Bone marrow (tissue), 2 donors: ENCODE measurements at places on chromosomes 3 and 15.
A peak's percentile ranks its signal among the peaks of the same experiment; 100 is the strongest.

DNA sequence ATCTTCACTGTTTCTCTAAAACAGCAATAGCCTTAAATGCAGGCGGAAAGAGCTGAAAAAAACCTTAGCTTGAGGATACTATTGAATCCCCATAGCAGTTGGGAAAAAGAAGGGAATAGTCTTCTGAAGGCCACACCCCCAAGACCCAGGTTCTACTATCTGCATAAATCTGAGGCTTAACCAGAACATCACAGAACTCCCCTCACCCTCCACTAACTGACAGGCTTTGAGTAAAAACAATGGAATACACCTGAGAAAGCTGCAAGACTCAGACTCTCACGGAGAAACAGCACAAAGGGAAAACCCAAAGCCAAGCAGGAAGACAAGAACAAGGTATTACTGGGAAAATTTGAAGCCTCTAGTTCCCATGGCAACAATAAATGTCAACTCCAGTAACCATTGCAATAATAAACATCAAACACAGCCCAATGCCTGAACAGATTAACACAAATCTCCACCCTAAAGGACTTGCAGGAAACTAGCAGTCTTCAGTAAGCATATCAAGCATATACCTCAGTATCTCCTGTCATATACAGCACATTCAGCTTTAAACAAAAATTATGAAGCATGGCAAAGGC, 56.4 kb downstream of the TMCC1 start:
- no peak for DNase-seq

DNA sequence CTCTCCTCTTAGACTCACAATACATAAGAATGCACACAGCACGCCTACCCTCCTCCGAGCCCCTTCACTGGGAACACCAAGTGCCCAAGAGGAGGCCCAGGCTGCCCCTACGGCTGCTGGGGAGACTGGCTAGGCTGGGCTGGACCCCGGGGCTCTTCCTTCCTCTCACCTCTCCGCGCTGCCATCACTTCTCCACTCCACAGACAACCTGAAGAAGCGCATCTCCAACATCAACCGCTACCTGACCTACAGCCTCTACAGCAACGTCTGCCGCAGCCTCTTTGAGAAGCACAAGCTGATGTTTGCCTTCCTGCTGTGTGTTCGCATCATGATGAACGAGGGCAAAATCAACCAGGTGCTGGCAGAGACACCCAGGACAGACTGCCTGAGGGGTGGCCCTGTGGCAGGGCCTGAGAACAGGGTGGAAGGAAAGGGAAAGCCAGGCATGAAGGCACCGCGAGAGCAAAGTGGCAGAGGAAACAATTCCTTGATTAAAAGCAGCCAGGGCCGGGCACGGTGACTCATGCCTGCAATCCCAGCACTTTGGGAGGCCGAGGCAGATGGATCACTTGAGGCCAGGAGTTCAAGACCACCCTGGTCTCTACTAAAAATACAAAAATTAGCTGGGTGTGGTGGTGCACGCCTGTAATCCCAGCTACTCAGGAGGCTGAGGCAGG, 51.6 kb downstream of the SEMA3G start:
- DNase-seq: no peak

- DNase-seq: no peak
Observed at GRCh38 chr3:24320601-24321000, 174.0 kb downstream of the THRB start.

DNA sequence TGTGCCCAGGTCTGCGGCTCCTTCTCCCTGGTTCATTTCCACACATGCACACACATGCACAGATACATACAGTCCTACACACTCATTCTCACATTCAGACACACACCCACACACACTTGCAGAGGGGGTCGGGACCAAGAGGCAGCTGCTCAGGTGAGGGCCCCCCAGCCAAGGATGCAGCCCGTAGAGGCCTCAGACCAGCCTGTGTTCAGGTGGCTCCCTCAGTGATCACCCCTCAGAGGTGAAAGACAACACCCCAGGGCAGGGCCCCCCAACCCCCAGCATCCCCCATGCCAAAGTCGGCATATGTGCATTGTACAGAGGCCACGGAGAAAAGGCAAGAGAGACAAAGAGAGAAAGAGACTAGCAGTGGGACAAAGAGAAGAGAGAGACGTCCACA, 5.9 kb upstream of the CORO2B start:
- DNase-seq: no peak

- DNase-seq: no peak
Observed at GRCh38 chr3:108822123-108822897, at the start of gene TRAT1. Gene TRAT1, plus strand, starts transcription at chr3:108822786. Its CDS starts 142 bp downstream, at chr3:108822928.

GRCh38 chr15:78322243-78322642, 17.9 kb upstream of the CRABP1 start:
- no peak for DNase-seq

DNA sequence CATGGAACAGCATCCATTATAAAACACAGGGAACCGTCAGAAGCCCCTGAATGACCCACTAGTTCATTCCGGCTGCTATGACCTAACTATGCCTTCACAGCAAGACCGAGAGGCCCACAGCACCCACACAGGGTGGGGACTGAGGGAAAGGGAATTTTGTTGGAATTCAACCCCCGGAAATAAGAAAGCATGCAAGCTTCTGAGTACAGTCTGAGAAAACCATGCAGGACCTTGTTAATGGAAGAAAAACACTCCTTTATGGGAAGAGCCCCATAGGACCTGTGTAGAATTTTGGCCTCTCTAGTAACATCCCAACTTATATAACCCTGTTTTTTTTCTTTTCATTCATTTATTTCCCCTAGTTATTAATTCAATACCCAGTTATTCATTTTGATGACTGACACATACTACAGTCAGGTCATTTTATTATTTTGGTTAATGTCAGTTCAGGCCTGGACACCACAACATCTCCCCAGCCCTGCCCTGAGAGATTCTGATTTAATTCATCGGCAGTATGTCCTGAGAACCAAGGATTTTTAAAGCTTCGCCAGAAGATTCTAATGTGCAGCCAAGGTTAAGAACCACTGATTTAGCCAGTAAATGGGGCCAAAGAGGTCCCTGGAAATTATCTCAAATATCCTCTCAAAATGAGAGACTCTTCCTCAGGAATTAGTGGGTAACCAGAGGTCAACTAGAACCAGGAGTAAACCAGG, 231.6 kb upstream of the GOLGA6L4 start:
- no peak for DNase-seq

DNA sequence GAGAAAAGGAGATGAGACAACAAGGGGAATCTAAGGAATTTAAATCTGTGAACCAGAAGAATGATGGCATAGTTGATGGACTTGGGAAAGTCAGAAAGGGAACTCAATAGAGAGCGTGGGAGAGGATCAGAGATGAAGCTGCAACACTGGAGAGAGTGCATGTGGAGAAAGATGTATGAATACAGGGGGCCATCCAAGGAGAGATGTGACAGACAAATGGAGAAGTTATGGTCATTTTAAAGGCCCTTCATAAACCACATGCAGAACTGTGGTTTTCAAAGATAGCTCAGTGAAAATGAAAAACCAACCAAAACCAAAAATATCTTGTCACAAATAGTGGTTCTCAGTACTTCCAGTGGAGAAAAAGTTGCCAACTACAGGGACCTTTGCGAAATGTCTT, 265.2 kb downstream of the SUCLG2 start:
- no peak for DNase-seq

- DNase-seq: no peak
Observed at GRCh38 chr15:32838338-32838737, 120.5 kb downstream of the GREM1 start.

GRCh38 chr15:31550211-31550977, 223.8 kb downstream of the KLF13 start:
- no peak for DNase-seq

GRCh38 chr3:136207489-136208115, 11.5 kb upstream of the MSL2 start:
- no peak for DNase-seq

DNA sequence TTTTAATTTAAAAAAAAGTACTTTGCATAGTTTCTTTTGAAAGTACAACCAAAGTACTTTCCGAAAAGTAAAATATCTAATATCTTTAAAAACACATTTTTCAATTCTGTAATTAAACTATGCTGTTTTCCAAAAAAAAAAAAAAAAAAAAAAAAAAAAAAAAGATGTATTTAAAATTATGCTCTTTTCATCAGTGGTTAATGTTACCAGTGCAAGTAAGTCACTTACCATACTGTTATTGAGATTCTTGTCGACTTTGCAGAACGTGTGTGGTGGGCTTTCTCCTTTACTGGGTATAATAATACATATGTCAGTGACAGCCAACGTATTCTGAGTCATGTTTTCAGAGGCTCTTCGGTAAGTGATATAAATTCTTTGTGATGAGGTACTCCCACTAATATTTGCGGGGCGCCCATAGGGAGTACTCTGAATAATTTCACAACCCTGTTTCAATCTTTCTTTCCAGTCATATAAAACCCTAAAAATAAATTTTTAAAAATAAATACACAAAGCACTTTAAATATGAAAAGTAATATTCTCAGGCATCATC, 39.9 kb downstream of the DENND4A start:
- no peak for DNase-seq

GRCh38 chr15:66524838-66525237, 19.7 kb downstream of the ZWILCH start:
- DNase-seq: no peak

DNA sequence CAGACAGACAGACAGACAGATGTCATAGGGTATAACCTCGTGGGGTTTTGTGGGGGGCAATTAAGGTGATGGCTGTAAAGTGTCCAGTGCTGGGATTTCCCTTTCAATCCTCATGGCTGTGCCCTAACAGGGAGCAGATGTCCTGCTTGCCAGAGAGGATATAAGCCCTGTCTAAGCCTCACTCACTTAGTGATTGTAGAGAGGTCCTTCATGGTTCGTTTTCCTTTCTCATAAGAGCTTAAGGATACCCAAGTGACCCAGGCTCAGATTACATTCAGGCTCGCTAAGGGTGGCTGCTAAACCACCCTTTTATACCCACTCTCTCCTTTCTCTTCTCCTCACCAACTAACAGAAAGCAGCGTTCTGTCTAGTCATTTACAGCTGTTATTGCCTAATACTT, 19.2 kb downstream of the LYSMD2 start:
- DNase-seq: no peak

DNA sequence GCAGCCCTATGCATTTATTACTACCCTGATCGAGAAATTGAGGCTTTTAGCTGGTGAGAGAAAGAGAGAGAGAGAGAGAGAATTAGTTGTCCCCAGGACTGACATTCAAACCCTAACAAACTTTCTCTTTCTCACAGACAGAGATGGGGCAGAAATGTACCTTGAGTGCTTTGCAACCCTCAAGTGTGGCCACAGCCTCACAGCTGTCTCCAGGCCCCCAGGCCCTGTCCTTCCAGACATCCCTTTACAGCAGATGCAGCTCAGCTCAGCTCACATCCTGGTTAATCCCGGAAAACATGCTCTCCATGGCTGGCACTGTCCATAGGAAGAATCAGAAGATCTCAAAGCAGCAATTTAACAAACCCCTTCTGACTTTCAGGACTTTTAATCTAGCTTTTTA, 67.6 kb downstream of the DCLK3 start:
- no peak for DNase-seq

GRCh38 chr3:136142592-136142991, 53.5 kb downstream of the MSL2 start:
- DNase-seq: no peak

- DNase-seq: no peak
Observed at GRCh38 chr15:35673093-35673684, 127.2 kb upstream of the DPH6 start.

GRCh38 chr15:43531018-43531670, 13.7 kb downstream of the MAP1A start:
- DNase-seq: no peak

GRCh38 chr3:8736436-8736835, 2.8 kb downstream of the CAV3 start:
- DNase-seq: no peak

- no peak for DNase-seq
Observed at GRCh38 chr3:133032301-133032700, 5.9 kb upstream of the TMEM108 start.

- no peak for DNase-seq
Observed at GRCh38 chr15:77367631-77368030, 52.3 kb downstream of the PEAK1 start.

DNA sequence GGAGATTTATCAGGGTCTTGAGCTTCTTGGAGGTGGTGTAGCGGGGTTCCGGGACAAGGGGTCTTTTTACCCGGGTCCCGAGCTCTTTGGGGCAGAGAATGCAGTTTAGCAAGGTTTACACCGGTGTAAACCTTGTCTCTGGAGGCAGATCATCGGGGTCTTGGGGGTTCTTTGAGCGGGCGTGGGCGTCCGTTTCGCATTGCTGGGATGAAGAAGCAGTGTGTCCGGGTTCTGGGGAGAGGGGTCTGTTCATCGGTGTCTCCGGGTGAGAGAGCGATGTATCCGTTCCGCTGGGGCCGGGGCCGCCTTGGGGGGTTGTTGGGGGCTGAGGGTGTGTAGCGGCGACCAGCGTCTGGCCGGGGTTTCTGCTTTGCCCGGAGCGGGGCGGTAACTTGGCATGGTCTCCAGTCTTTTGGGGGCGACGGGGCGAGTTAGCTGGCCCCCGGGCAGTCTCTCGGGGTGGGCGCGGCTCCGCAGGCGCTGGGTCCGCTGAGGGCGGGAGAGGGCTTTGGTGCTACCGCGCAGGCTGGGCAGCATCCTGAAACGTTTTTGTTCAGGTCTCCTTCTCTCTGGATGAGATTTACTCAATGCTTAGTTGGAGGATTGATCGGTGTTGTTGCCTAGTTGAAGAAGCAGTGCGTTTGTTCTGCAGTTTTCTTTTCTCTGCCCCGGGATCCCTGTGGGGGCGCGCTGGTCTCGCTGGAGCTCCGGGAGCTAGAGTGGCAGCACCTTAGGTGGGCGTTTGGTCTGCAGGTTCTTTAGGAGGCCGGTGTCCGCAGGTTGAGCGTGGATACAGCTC, 843 bp downstream of the GLCE start:
- DNase-seq: no peak

- DNase-seq: no peak
Observed at GRCh38 chr3:193148688-193149473, 92.1 kb upstream of the PLAAT1 start.

GRCh38 chr15:31325595-31326155, 960 bp upstream of the KLF13 start:
- peak; percentile 50 for DNase-seq

DNA sequence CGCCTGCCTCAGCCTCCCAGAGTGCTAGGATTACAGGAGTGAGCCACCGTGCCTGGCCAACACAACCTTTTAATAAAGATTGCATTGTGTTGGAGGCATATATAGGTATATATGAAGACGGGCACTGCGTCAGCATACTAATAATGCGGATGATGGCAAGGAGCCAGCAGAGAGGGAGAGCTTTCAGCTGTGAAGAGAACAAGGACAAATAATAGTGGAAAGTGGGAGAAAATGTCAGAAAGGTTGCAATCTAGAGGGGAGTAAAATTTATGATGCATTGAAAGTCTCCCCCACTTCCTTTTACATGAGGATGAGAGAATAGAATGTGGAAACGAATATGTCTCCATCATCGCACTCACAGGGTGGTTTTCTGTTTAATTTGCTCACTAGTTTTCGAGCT, 170.5 kb upstream of the TBL1XR1 start:
- DNase-seq: no peak

GRCh38 chr3:5186858-5187155, 700 bp upstream of the EDEM1 start:
- DNase-seq: no peak

DNA sequence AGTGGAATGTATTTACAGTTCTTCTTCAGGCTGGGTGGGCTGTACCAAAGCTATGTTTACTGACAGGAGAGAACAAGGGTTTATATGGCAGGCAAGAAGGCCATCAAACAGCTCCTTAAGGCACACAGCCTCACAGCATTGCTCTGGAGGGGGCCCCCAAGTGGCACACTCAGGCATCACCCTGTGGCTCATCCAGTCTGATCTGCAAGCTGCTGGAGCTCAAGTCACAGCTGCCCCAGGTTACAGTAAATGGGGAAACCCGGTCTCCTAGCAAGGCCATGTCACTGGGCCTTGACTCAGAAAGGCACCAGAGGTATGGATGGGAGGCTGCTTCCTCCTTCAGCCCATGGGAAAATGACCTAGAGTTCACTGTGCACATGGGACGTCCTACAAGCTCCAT, 67.5 kb downstream of the TFG start:
- no peak for DNase-seq
